Globus pallidus (tissue), 1 donor: ENCODE measurements at places on chromosomes 1 and 21.

DNA sequence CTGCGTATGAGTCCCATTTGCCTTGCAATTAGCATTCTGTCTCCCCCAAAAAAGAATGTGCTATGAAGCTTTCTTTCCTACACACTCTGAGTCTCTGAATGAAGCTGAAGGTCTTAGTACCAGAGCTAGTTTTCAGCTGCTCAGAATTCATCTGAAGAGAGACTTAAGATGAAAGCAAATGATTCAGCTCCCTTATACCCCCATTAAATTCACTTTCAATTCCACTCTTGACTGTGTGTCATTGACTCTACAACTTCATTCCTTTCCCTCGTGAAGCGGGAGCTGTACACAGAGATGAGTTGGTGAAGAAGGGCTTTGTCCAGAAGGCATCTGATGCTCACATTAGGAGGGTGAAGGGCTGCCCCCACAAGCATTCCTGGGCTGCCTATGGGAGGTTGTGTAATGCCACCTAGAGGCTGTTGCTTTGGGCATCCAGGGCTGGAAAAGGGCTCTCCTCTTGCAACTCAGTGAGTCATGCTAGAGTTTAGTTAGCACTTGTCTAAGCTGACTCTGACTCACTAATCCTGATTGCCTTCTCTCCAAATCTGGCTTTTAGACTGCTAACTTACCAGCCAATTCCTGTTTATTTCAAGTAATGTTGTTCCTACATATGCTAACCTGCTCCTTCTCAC, 1.8 kb downstream of the SPRR1B start:
- peak; percentile 49 for DNase-seq

DNA sequence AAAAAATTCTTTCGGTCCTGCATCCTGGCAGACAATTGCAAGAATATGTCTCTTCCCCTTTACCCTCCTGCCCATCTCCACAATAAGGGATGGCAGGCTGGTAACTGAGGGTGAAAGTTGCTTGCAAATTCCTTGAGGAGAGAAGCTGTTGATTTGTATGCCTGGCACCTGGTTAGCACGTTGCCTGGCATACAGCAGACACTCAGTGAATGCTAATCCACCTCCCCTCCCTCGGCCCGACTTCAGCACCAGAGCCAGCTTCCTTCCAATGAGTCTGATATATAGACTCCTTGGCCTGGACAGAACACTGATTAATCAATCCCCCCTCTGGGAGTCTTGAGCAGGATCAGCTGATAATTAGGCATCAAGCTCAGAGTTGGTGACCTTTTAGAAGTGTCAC, 39.1 kb downstream of the KCNC4 start:
- no peak for DNase-seq

- no peak for DNase-seq
Measured at GRCh38 chr1:10909697-10910680, 102.5 kb upstream of the TARDBP start.

DNA sequence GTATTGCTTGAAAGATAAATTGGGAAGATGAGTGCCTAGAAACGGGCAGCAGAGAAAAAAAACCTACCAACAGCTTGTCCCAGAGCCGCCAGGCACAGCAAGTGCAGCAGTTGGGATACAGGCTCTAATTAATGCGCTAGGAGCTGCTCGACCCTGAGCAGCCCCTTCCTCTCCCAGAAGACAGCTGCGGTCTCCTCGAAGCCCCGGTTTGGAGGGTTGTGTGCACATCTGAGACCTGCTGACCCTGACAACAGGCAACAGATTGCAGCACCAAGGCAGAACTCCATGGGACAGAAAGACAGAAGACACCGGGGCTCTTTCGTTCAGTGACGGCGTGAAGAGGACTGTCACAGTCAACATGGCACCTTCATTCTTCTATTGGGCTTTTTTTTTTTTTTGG, 101.4 kb downstream of the TSEN15 start:
- no peak for DNase-seq

DNA sequence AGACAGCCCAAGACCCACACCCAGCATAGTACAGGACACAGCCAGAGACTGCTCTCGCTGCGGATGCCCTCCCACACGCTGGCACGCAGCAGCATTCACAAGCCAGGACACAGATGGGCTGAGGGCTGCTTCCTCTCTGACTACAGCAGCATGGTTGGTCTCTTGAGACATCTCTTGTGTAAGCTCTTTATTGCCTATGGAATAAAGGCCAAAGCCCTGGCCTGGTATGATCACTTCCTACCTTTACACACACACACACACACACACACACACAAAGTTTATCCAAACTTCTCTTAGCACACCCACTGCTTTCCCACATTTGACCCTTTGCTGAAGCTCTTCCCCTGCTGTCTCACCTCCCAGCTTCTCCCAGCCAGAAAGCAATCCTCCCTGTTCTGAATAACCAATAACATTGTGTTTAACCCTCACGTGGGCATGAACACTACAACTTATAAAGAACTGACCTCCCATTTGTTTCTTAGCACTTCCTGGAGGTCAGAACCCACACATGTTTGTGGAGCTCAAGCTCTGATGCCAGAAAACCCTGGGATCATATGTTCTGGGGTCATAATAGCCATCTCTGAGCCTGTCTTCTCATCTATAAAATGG, 1.2 kb upstream of the LUZP1 start:
- no peak for DNase-seq

GRCh38 chr21:46091631-46092025, 6.3 kb upstream of the COL6A2 start:
- DNase-seq = no peak

GRCh38 chr1:32622806-32623681, 27.3 kb downstream of the ZBTB8OS start:
- no peak for DNase-seq

GRCh38 chr1:44707959-44708831, 22.8 kb downstream of the RNU5D-1 start:
- peak; percentile 46 for DNase-seq

DNA sequence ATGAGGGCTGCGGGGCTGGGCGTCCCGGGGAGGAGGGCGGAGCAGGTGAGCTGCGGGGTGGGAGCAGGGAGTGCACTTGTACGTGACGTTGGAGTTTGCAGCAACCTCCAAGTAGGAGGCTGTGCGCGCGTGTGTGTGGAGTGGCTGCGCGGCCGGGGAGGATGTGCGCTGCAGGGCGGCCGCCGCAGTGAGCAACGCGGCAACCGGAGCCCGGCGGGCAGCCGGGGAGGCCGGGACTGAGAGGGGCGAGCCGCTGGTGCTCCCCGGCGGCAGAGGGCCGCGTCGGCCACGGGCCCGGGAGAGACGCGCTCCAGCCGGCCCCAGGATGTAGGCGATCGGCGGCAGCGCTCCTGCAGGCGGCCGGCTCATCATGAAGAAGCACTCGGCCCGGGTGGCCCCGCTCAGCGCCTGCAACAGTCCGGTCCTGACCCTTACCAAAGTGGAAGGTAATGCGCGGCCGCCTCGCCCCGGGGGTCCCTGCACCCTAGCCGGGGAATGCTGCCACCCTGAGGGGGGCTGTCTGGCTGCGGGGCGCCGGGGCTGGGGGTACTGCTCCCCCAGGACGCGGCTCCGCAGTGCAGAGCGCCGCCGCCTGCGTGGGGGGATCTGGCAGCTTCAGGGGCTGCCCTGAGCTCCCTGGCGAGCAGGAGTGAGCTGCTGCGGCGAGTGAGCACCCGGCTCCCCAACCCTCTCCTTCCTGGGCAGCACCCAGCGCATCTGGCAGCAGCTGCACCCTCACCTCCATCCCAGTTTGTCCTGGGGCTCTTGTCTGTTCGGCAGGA, 158.9 kb upstream of the COA6 start:
- DNase-seq = no peak

DNA sequence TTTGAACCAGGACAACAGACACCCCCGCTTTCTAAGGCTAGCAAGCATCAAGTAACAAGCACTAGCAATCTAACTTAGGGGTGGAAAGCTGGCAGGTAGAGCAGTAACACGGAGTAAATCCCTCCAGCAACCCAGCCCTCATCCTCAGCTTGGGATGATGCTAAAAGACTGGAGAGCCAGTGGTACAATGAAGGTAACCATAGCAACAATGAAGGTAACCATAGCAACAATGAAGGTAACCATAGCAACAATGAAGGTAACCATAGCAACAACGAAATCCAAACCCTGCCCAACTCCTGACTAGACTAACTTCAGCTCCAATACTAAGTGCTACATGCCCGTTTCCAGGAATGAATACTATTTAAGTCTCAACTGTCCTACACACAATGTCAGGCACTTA, 22.2 kb upstream of the EIF4G3 start:
- no peak for DNase-seq

GRCh38 chr1:31548534-31548906, 27.8 kb upstream of the TINAGL1 start:
- DNase-seq = no peak

- DNase-seq = peak; percentile 74
Measured at GRCh38 chr1:167555971-167556714, 2.6 kb upstream of the CREG1 start.

DNA sequence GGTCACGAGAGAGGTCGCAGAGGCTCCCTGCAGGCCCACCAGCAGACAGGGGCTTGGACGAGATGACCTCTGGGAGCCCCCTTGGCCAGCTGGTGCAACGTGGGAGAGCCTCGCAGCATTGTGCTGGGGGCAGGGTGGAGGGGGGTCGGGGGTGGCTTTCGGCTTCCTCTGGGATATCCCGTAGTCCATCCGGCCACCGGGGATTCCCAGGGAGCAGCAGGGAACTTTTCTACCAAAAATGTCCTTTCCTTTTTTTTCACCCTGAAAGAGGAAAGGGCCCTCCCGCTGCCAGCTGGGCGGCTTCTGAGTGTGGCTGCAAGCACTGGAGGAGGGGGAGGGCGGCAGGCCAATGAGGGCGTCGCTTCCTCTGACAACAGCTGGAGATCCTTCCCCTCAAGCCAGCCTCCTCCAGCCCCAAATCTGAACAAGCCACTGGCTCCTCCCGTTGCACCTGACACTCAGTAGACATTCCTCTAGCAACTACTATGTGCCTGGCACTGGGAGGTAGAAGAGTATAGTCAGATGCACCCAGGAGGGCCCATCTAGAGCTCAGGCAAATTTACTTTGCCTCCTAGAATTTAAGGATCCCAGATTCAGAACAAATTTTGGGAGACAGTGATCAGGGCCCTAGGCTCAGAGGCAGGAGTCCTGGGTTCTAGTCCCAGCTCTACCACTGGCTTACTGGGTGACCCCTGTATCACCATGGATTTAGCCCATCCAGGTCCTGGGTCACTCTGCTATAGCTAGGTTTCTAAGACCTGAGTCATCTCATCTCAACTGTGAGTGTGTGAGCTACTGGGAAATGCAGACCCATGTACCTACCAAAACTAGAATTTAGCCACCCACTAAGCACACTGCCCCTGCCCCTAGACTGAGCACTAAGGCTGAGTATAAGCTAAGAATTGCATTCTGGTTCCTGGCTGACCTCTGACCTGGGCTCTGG, 2.7 kb downstream of the MOB3C start:
- peak; percentile 70 for DNase-seq

GRCh38 chr1:156889802-156890580, 3.5 kb upstream of the PEAR1 start:
- peak; percentile 69 for DNase-seq

- no peak for DNase-seq
Measured at GRCh38 chr1:234396092-234396491, 22.8 kb downstream of the COA6 start.

GRCh38 chr1:86466986-86467385, 1.7 kb upstream of the CLCA1 start:
- no peak for DNase-seq

DNA sequence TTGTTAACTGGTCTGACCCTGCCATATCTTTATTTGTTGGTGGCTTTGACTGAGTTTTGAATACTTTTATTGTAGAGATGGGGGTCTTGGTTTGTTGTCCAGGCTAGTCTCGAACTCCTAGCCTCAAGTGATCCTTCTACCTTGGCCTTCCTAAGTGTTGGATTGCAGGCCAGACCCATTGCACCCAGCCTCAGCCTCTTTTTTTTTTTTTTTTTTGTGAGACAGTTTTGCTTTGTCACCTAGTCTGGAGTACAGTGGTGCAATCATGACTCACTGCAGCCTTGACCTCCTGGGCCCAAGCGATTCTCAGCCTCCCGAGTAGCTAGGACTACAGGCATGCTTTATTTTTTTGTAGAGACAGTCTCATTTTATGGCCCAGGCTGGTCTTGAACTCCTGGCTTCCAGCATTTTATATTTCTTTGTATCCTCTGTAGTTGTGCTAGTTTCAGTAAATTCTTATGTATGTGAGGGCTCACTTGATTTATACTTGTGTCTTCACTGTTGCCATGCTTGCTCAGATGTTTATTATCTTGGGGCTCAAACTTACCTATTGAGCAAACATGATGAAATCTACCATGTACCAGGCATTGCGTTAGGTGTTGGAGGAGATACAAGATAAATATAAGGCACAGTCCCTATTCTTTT, 24.1 kb downstream of the THRAP3 start:
- DNase-seq = no peak

DNA sequence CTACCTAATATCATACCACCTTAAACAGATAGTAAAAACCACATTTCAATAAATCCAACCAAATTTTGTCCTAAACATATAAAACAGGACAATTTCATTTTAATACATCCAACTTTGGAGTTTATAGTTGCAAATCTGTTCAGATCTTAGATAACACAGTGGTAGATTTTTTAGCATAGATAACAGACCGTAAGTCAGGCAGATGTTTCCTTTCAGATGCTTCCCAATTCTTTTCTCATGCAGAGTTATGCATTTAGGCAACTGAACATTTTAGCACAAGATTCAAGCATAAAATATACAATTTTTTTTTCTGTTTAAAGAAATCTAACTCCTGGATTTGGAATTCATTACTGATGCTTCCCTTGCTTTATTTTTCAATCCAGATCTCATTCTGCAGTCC, 156.5 kb upstream of the ZNHIT6 start:
- no peak for DNase-seq

GRCh38 chr1:35269201-35269988, 886 bp downstream of the ZMYM4 start:
- DNase-seq = no peak

- no peak for DNase-seq
Measured at GRCh38 chr1:107433635-107434360, 293.0 kb downstream of the NTNG1 start.
